Activated naive CD4-positive, alpha-beta T cell treated with anti-CD3 and anti-CD28 coated beads, Interleukin-2, amount 50 U/mL, for 72 hours (primary cell): ENCODE measurements at places on chromosomes 4 and X. TPM values are rescaled to one million over a fixed set of nuclear protein-coding genes. Genes with fewer than 3 reads are reported as not detected.

DNA sequence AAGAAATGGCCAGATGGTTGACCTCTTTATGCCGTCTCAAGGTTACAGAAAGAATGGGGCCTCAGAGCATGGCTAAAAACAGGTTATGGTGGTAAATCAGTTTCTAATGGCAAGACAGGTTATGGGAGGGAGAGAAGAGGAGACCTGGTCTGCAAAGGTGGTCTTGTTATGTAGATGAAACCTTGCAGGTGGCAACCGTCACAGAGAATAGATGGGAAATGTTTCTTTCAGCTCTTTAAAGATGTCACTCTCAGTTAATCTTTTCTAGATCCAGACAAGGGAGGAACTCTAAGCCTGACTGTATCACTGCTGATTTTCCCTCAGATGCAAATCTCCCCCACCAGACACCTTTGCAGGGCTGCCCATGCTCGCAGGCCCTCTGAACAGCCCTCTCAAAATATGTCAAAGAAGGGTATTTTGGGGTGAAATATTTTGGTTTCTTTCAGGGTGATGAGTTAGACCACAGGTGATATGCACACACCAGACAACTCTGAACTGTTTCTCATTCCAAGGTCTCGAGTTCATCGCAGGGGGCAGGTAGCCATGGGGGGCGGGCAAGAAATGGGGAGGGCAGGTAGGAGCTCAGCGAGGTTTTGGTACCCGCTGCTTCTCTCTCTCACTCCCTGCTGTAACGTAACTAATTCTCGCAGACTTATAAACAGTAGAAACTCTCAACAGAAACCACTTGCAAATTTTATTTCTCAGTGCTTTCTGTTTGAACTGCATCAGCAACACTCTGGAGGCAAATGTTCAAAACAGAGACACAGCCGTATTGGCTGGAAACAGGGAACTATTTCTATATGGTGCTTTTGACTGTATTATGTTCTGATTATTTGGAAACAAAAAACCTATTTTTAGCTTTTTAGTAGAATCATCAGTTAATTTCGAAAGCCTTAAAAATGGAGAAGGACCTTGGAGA lies 32.4 kb downstream of the CASP3 start:
- DNase-seq: no peak

- DNase-seq: no peak
Measured at GRCh38 chr4:82620126-82620735, 58.4 kb upstream of the TMEM150C start.

DNA sequence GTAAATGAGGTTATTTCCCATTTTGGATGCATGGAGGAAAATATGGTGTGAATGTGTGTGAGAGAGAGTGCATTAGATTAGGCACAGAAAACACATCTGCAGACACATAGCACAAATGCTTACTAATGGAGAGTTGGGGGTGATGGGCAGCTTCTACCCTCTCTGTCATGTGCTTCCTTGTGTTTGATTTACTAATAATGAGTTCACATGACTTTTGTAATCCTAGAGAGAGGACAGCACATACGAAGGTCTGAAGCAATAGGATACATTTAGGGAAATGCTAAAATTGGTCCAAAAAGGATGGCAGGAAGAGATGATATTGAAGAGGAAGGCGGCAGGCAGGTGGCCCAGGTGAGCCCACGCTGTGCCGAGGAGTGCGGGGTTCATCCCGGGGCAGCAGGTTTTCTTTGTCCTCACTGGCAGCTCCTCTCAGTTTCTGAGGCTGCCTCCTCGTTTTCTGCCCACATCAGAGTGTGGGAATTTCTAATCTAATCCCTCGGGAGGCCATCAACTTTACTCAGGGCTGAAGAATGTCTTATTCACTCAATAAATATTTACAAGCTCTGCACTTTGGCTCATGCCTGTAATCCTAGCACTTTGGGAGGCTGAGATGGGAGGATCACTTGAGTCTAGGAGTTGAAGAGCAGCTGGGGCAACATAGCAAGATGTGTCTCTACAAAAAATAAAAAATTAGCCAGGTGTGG lies 15.9 kb upstream of the MAP9 start:
- DNase-seq: no peak

DNA sequence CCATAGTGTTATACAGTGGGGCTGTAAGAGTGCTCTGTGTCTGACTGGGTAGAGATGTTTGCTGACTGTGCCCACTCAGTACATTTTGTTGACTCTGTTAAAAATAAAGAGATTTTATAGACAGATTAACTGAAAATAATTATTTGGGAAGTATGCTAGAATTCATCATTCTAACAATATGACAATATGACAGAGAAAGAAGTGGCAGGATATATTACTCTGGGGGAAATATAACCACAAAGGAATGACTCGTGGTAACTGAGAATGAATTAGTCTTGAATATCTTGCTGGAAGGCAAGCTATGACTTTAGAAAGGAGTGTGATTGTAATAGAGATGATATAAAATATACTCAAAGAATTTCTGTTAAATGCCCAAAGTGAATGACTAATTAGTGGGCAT lies 46.8 kb downstream of the TMEM165 start:
- no peak for DNase-seq

DNA sequence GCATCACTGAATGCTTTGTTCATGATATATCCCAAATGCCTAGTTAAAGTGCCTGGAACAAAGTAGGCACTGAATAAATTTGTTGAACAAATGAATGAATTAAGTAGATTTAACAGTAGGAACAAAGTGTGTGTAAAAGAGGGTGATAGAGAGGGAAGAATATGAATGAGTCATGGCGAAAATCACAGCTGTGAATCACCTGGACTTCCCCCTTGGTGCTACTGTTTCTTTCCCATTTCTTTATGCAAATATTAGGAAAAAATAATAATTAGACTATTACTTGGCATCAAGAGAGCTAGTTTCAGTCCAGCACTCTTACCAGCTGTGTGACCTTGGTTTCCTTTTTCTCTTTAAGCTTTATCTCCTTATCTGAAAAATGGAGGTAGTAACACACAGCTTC lies 9.2 kb downstream of the SPIN3 start:
- no peak for DNase-seq

Gene RRH
- total RNA-seq: 0.62 TPM

- no peak for DNase-seq
Measured at GRCh38 chrX:131405497-131405896, 116.4 kb upstream of the IGSF1 start.

- DNase-seq: no peak
Measured at GRCh38 chr4:136342666-136343065, 1189.6 kb downstream of the PCDH18 start.

Gene SOX3
- not detected for total RNA-seq

GRCh38 chrX:2652106-2652505 lies 39.0 kb upstream of the CD99 start:
- no peak for DNase-seq

DNA sequence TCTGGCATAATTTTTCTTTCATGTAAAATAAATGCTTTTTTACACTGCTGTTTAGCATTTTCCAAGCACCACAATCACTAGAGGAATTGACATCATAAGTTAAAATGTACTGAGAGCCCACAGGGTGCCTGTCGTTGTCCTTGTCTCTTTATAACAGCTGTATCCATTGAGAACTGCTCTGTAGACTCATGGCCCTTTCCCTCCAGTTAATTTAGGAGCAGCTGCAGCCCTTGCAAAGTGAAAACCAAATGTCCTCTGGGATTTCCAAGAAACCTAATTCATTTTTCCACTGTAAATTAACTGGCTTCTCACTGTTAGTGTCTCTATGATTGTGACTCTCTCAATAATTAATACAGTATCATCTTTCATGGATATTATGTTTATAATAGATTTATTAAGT lies 185.9 kb downstream of the SLC4A4 start:
- DNase-seq: no peak

DNA sequence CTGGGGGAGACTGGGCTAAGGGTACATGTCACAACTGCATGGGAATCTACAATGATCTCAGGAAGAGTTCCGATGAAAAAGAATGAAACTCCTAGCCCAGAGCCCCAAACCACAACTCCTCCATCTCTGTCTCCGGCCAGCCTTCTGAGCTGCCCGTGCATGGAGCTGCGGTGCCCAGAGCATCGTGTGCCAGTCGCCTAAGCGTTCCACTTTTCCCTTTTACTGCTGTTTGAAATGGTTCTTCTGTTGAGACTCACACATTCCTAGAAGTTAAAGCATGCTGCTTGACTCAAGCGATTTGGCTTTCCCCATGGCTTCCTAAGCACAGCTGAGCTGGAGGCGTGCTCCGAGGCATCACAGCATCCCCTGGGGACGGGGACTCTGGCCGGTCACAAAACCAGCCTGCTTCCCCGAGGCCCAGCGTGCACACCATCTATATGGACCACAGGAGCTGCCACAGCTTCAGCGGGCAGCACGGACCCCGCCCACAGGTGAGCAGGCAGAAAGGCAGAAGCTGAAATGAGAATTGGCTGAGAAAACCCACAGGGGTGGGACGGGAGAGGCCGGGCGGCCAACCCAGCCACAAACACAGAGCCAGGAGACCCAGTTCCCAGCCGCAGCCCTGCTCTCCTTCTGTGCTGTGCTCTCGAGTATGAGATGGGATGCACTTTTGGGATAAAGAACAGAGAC lies 5.0 kb downstream of the CCNQ start:
- no peak for DNase-seq

Gene RAB39B
- total RNA-seq: 8.3 TPM

- no peak for DNase-seq
Measured at GRCh38 chrX:140346729-140347128, 158.1 kb downstream of the SOX3 start.

- no peak for DNase-seq
Measured at GRCh38 chr4:169945636-169946035, 80.6 kb downstream of the MFAP3L start.

DNA sequence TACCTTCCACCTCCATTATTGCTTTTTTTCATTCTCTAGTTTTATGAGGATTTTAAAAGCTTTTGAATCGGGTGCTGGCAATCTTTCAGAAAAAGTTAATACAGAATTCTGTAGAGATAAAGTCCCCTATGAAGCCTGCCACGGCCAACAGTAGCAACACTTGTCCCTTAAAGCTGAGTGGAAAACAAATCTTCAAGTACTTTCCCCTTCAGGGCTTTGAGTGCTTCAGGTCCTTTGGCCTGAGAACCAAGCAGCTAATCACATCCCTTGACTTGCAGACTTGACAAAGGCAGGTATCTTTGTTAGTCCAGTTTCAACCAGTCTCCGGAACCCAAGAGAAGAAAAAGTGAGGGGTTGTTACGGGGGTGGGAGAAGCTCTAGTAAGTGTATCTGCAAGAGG lies 144.4 kb downstream of the ATG4A start:
- DNase-seq: no peak

GRCh38 chr4:141543176-141543575 lies 93.2 kb upstream of the IL15 start:
- no peak for DNase-seq

GRCh38 chrX:129701624-129702069 lies 37.1 kb upstream of the XPNPEP2 start:
- DNase-seq: no peak

Gene DCAF8L2
- not detected for total RNA-seq

DNA sequence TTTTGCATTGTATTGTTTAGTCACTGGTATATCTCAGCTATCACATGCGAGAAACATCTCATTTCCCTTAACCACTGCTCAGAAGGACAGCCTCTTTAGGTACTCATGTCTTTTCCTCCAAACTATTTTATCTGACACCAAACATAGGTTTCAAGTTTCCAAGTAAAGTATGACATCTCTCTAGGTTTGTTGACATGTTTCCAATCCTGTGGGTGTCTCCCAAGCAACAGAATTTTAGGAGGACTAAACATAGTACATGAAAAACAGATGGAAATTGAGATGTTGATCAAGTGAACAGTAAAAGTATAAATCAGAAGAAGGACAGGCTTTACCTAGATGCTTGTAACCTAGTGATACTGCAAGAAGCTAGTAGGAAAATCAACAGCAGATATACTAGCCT lies 371.4 kb downstream of the DTHD1 start:
- no peak for DNase-seq

- DNase-seq: no peak
Measured at GRCh38 chrX:8668813-8669212, 63.1 kb downstream of the ANOS1 start.

- no peak for DNase-seq
Measured at GRCh38 chrX:150774798-150775568, 81.8 kb downstream of the MTMR1 start.

Gene SH3D19
- total RNA-seq: 1.7 TPM

GRCh38 chr4:41647383-41647782 lies 101.1 kb downstream of the PHOX2B start:
- no peak for DNase-seq

GRCh38 chr4:152485726-152486276 lies 50.1 kb downstream of the FBXW7 start:
- DNase-seq: no peak

Gene FRAS1
- 0.06 TPM for total RNA-seq

Gene NAT8L
- total RNA-seq: 0.99 TPM

- no peak for DNase-seq
Measured at GRCh38 chr4:37528166-37528885, 157.8 kb downstream of the RELL1 start.

DNA sequence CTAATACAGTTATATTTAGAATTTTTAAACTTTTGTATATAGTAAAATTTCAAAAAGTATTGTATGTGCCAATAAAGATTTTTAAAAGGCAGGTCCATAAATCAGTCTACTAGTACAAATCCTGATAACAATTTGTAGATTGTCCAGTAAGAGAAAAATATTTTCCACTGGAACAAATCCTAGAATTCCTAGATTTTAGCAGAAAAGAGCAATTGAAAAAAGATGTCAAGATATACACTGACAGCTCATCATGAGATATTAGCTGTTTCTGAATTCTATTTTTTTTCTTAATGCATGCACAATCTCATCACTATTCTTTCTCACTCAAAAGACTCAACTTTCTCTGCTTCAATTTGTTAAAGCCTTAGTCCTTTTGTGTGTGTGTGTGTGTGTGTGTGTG lies 289.2 kb upstream of the MAD2L1 start:
- DNase-seq: no peak

Gene FDCSP
- total RNA-seq: not detected

Gene GAGE12F
- not detected for total RNA-seq
